ENCODE measurements at places on chromosomes 12 and 14. TPM values are rescaled to one million over a fixed set of nuclear protein-coding genes. Genes with fewer than 3 reads are reported as not detected.
A peak's percentile ranks its signal among the peaks of the same experiment; 100 is the strongest.

RD3L gene
- not detected for total RNA-seq

ACOT6 gene
- not detected for total RNA-seq

GPRC5A gene
- total RNA-seq: 10.5 TPM

KRT6C gene
- not detected for total RNA-seq

GYS2 gene
- total RNA-seq: not detected

B4GALNT1 gene
- total RNA-seq: 60.9 TPM

KRT79 gene
- total RNA-seq: 0.57 TPM

USP44 gene
- 0.95 TPM for total RNA-seq

SLC6A15 gene
- total RNA-seq: 12.5 TPM

ANKRD33 gene
- not detected for total RNA-seq

TMTC2 gene
- 1.0 TPM for total RNA-seq

RNFT2 gene
- 4.6 TPM for total RNA-seq

DNA sequence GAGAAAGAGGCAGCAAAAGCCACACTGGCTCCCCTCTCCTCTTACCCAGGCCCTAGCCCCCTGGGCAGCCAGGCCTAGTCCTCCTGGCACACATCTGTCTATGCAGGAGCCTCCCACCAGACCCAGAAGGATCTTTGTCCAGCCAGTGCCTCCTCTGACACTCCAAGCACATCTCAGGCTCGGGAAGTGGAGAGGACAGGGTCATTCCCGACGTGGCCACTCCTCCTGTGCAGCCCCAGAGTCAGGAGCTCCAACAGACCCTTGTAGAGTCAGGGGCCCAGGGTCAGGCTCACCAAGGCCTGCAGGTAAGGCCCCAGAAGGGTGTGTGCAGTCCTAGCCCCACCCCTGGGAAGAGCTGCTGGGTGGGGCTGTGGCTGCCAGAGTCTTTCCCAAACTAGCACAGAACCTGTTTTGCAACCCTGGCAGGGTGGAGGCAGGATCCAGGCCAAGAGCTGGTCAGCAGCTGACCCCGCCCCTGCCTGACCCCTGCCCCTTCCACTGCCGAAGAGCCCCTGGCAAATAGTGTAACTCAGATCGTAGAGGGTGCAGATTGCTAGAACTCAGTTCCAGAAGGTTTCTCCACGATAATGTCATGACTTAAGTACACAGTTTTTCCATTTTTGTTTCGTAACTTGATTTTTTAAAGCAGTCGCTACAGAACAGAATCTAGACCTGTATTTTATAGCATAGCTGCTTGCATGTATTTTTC, 26.6 kb upstream of the PNMA1 start:
- DNase-seq: no peak

DNA sequence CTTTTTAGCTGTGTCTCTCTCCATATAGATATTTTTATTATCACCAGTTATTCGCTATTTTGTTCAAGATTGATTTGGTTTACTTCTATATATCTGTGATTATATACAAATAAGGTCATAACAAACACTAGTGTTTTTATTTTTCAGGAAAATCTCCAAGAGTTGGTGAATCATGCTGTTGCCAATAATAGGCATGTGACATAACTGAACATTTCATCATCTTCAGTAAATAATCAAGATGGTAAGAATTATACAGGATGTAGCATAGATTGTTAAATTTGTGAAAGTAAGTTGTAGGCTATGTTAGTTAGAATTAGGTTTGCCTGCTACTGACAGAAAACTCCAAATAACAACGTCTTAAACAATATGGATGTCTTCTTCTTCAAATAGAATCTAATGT, 240.9 kb upstream of the PDE3A start:
- no peak for DNase-seq

GRCh38 chr12:120172053-120172452, 22.5 kb downstream of the GCN1 start:
- DNase-seq: no peak

GRCh38 chr12:103639983-103640382, 52.9 kb downstream of the STAB2 start:
- no peak for DNase-seq

- DNase-seq: peak; percentile 7
Measured at GRCh38 chr14:41280745-41281144, 325.9 kb upstream of the LRFN5 start.

DNA sequence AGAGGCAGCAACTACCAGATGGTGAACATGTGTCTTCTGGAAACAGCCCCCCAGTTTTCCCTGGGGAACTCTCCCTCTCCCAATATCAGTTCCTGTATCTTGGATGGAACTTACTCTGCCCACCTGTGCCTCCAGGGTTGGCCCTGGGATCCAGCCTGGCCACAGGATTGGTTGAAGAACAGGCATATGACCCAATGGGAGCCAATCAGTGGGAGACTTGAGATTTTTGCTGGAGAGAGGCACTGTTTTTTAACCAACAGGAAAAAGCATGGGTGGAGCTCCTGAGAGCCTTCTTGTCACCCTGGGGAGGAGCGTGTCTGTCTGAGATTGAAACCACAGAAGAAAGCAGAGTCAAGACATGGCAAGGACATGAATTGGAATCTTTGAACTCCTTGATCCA, 33.6 kb upstream of the COX6A1 start:
- no peak for DNase-seq

DNA sequence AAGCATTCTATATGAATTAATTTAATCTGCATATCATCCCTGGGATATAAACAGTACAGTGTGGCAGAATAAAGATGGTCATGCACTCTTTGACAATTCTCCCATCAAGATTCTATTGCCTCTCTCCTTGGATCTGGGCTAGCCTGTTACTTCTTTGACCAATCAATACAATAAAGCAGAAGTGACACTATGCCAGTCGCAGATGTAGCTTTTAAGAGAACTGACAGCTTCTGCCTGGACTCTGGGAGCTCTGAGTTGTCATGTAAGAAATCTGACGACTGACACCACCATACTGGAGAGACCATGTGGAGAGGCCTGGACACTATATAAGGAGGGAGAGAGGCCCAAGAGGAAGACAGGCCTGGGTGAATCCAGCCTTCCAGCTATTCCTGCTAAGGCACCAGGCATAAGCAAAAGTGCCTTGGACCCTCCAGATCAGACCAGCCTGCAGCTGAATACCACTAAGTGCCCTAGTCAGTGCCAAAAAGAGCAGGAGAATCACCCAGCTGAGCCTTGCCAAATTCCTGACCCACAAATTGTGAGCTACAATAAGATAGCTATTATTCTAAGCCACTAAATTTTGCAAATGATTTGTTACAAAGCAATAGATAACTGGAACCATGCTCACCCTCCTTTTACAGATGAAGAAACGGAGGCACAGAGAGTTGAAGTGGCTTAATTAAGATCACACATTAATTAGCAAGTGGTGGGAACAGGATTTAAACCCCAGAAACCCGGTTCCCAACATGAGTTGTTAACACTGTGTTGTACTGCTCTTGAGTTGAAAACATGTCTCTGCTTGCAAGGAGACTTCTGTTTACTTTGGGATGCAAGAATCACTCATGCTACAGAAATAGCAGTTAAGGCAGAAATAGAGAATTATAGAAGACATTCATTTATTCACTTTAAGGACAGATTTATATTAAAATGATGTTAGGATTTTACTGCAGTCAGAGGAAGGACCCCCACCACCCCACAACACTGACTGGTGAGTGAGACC, 84.6 kb downstream of the RIN3 start:
- no peak for DNase-seq

GRCh38 chr12:14558473-14558959, 9.2 kb downstream of the PLBD1 start:
- DNase-seq: no peak

GRCh38 chr14:55354500-55354899, 57.1 kb downstream of the ATG14 start:
- DNase-seq: peak; percentile 34

- no peak for DNase-seq
Measured at GRCh38 chr14:24441485-24441884, 1.1 kb downstream of the SDR39U1 start.

GRCh38 chr14:101707863-101708620, 53.5 kb upstream of the PPP2R5C start:
- DNase-seq: no peak

- DNase-seq: peak; percentile 22
Measured at GRCh38 chr14:63614679-63615363, 26.9 kb downstream of the WDR89 start.

DNA sequence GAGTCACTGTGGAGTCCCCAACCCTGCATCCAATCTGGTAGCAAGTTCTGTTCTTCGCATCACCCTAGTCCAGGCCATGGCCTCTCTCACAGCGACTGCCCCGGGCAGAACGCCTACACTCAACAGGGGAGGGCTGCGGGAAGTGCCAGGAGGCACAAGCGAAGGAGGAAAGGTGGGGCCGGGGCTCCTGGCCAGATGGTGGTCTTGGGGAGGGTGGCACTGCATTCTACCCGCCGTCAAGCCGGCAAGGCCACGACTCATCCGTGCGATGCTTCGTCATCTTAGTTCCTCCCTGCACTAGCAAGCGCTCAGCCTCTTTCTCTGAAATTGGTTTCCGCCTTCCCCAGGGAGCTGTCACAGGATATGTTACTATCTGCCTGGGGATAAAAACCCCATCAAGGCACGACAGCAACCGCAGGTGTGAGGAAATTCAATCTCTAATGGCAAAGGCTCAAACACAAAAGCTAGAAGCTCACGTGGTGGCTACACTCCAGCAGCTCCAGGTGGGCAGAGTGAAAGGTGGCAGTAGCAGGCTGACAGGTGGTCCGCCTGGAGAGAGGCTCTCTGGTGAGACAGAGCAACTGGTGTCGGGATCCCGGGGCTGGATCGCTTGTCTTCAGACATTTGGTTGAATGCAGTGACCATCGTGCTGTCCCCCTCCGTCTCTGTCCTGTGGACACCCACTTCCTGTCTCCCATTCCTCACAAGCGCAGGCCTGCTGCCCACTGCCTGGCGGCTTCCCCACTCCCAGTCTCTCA, 34.1 kb downstream of the ACADS start:
- no peak for DNase-seq

GRCh38 chr12:2376908-2377657, 324.3 kb downstream of the CACNA1C start:
- DNase-seq: no peak

GRCh38 chr12:26919216-26919555, 18.6 kb downstream of the INTS13 start:
- no peak for DNase-seq

DNA sequence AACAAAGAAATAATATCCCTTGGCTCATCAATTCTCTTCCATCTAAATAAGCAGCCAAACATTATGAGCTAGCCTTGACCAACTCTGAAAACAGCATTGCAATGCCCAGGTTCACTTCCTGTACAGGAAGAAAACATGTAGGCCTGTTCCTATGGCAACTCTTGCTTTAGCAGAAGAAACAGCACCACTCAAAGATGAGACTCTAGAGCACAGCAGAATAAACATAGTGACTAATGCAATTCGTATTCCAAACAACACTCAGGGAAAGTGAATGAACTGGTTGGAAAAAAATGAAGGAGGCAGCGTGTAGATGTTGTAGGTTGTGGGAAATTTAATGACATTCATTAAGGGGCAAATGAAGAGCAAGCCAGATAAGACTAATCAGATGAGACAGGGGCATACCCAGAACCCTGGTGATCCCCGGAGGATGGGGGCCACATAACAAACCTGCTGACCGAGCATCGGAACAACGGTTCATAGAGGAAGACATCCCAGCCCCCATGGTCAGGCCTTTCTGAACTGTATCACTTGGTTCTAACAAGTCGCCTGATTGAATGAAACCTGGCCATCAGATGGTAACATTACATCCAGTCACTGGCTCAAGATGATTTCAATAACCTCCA, 9.0 kb downstream of the ARHGDIB start:
- DNase-seq: peak; percentile 87

Data from Daoy (cell line).